ENCODE measurements at places on chromosomes 11 and 22.

GRCh38 chr11:63536669-63537292, at the start of gene PLAAT4:
Gene PLAAT4 (plus strand): TSS chr11:63536808. CDS start chr11:63536869, 61 bp downstream.
- DNase-seq = no peak

DNA sequence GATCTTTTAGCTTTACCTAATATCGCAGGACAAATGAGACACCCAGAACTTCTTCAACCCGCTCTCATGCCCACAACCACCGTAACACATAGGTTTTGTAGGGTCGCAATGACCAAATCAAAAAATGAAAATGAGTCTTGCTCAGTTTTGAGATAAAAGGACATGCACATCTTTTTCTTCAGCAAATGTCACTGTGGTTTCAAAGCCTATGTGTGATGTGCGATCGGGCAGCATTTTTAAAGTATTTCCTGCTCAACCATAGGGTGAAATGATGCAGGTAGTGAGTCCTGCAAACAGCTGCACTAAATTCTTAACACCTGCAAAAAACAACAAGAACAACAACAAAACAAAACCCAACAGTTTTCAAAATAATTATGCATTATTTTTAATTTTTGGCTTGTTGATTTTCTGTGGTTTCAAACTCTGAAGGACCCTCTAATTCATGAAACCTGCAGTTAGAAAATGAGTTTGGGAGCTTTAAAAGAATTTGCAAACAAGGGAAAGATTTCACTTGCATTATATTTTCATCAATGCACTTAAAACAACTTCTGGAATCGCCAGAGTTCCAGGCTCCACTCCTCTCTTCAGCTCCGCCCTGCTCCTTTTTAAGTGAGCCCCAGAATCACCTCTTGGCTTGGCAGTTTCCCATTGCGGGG, 79.4 kb downstream of the PRR5L start:
- no peak for DNase-seq

DNA sequence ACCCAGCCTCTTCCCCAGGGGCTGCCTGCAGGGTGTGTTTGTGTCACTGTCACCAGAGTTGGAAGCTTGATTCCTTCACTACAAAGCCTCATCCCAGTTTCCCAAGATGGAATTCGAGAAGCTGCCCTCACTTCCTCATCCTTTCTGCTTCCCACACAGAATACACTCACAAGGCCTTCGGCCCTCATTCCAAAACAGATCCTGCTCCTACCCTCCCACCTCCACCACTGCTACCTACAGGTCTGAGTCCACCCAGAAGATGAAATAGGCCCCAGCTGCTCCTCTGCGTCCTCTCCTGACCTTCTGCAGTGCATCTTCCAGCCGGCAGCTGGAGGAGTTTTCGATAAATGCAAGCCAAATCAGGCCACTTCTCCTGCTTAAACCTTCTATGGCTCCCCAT, 6.8 kb upstream of the WNT7B start:
- no peak for DNase-seq

DNA sequence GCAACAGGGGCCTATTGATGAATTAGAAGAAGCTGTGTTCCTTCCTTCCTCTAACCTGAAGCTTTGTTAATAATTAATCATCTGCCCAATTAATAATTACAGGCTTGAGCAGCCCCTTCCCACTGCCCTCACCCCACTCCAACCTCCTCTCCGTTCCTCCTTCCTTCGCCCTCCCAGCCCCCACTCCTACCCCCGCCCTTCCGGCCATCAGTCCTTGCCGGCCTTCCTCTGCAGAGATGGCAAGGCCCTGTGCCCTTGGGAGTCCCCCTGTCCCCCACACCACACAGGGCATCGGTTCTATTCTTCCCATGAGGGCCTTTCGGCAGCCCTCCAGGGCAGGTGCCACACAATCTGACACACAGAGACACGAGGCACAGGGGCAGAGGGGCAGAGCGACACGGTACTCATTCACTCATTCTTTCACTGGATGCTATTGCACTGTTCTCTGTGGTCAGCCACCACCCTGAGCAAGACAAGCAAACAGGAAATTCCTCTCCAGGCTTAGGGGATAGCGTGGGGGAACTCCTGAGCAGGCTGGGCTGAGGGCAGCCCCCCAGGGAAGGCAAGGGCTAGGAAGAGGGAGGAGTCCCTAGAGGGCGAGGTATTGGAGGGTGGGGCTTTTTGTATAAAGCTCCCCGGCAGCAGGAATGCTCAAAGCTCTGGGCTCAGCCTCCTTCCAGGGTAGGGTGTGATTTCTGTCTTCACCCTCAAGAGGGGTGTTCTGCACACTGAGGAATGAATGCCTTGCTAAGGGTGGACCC, 14.7 kb downstream of the MGAT3 start:
- no peak for DNase-seq

- DNase-seq = no peak
Measured at GRCh38 chr11:95327273-95327948, 96.4 kb upstream of the SESN3 start.

DNA sequence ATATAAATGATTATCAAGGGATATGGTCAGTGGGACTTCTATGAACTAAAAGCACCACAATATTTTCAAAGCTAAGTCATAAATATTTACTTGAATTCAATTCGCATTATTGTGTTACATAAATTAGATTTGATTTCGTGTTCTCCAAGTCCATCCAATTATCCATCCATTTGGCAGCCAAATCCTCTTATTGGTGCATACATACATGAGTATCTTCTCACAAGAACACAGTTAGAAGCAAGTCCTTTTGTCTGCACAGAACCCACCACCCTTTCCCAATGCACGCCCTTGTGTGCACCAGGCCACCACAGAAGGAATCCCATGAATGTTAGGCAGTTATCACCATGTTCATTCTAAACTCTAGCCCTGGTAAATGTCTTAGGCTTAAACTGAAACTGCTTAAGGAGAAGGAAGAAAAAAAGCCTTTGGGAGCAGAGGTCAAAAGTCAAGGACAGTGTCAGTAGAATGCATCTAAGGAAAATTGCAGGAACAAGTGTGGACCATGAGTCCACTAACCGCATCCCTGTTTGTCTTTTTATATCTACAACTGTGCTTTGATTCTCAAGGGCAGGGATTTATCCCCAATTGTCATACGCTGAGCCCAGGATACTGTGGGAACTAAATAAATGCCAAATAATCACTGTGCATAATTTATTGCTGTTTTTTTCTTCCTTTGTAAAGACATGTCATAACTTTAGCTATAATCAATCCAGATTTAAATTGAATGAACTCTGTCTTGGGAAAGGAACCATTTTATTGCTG, 108.2 kb upstream of the DDI1 start:
- DNase-seq = no peak

- DNase-seq = no peak
Measured at GRCh38 chr22:27489178-27489675, 312.3 kb downstream of the MN1 start.
